ENCODE measurements at places on chromosomes 7 and 10. TPM values are rescaled to one million over a fixed set of nuclear protein-coding genes. Genes with fewer than 3 reads are reported as not detected.

CALHM3 gene
- total RNA-seq = not detected

SGMS1 gene
- 27.3 TPM for total RNA-seq

GPR141 gene
- not detected for total RNA-seq

OPN1SW gene
- total RNA-seq = not detected

CYP2C19 gene
- not detected for total RNA-seq

BTBD16 gene
- 0.53 TPM for total RNA-seq

GRK5 gene
- total RNA-seq = 14.8 TPM

RET gene
- 1.2 TPM for total RNA-seq

CHAT gene
- total RNA-seq = not detected

GRB10 gene
- total RNA-seq = 13.4 TPM

MYL10 gene
- not detected for total RNA-seq

CFAP70 gene
- 0.28 TPM for total RNA-seq

GRID1 gene
- total RNA-seq = not detected

DGKB gene
- total RNA-seq = not detected

NRP1 gene
- total RNA-seq = 58.2 TPM

ANKRD61 gene
- total RNA-seq = 0.28 TPM

SORCS1 gene
- total RNA-seq = not detected

EIF5AL1 gene
- total RNA-seq = 0.31 TPM

TBRG4 gene
- total RNA-seq = 93.6 TPM

EZH2 gene
- total RNA-seq = 17.6 TPM

SMNDC1 gene
- 15.3 TPM for total RNA-seq

CNTNAP2 gene
- total RNA-seq = 0.17 TPM

WDFY4 gene
- not detected for total RNA-seq

C10orf71 gene
- total RNA-seq = not detected

ENTPD1 gene
- not detected for total RNA-seq

CFAP69 gene
- total RNA-seq = 0.95 TPM

WNT2 gene
- not detected for total RNA-seq

MMRN2 gene
- 6.2 TPM for total RNA-seq

DPYSL4 gene
- total RNA-seq = 0.75 TPM

NRAP gene
- total RNA-seq = not detected

HOGA1 gene
- 0.56 TPM for total RNA-seq

NEUROD6 gene
- total RNA-seq = not detected

CTTNBP2 gene
- 0.14 TPM for total RNA-seq

TMEM196 gene
- not detected for total RNA-seq

ARHGAP12 gene
- 25.9 TPM for total RNA-seq

FBXL13 gene
- total RNA-seq = 0.17 TPM

RAB19 gene
- 0.21 TPM for total RNA-seq

OR13A1 gene
- not detected for total RNA-seq

OGDHL gene
- total RNA-seq = 0.28 TPM

ICA1 gene
- 1.5 TPM for total RNA-seq

WNT8B gene
- total RNA-seq = not detected

ATP6V0A4 gene
- total RNA-seq = 0.25 TPM

SAP25 gene
- total RNA-seq = not detected

MRLN gene
- not detected for total RNA-seq

TSPAN15 gene
- 7.3 TPM for total RNA-seq

CALHM2 gene
- 11.0 TPM for total RNA-seq

C10orf67 gene
- 0.11 TPM for total RNA-seq

FAM25G gene
- not detected for total RNA-seq
